ENCODE measurements at places on chromosomes 6 and 20. TPM values are rescaled to one million over a fixed set of nuclear protein-coding genes. Genes with fewer than 3 reads are reported as not detected.

Gene SSTR4
- total RNA-seq = not detected

Gene SCRT2
- total RNA-seq = not detected

DNA sequence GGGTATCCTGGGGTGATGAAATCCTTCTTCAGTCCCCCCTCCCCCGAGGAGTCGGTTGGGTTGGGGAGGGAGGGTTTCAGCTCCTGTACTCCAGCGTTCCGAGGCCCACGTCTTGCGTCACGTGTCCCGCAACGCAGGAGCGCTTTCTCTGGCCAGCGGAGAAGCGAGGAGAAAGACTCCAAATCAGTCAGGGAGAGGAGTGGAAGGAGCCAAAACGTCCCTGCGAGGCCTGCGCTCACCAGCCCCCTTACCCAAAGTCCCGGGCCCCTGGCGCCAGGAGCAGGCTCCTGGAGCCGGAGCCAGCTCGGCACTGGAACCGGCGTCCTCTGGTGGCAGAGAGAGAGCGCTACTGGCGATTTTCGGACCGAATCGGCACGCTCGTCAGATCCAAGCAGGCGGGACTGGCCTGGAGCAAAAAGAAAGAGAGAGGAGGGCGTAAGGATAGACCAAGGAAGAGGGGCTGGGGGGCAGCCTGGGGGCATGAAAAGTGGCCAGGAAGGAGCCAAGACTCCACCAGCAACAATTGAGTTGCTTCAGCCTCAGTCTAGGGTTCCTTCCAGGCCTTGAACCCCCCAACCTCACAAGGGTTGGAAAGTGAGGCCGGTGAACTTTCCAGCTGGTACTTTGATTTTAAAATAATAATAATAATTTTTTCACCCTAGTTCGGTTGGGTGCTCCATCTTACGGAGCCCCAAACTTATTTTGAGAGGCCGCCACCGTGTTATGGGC is at the start of gene GNAS:
TSS of gene GNAS (plus strand) at position 174 of the 729 bp plus-strand sequence.
- peak; percentile 22 for DNase-seq

GRCh38 chr6:20034408-20034769 is 177.9 kb downstream of the MBOAT1 start:
- no peak for DNase-seq

DNA sequence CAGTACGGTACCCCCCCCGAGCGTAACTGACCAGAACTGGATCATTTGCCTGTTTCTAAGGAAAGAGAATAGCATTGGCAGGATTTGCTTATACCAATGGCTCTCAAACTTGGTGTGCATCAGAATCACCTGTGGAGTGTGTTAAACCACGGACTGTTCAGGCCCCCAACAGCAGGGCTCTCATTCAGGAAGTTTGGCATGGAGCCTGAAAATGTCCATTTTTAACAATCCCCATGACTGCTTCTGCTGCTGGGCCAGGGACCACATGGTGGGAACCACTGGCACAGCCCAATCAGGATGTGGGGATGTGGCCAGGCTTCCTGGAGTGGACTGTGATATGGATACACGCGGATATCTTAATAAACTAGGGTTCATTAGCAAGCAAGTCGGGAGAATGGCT is 53.9 kb downstream of the GTF2H5 start:
- no peak for DNase-seq
